Right renal cortex interstitium (tissue), 3 donors: ENCODE measurements at places on chromosomes 13 and 19.

GRCh38 chr13:113351514-113352026 is 12.4 kb downstream of the GRTP1 start:
- no peak for DNase-seq

DNA sequence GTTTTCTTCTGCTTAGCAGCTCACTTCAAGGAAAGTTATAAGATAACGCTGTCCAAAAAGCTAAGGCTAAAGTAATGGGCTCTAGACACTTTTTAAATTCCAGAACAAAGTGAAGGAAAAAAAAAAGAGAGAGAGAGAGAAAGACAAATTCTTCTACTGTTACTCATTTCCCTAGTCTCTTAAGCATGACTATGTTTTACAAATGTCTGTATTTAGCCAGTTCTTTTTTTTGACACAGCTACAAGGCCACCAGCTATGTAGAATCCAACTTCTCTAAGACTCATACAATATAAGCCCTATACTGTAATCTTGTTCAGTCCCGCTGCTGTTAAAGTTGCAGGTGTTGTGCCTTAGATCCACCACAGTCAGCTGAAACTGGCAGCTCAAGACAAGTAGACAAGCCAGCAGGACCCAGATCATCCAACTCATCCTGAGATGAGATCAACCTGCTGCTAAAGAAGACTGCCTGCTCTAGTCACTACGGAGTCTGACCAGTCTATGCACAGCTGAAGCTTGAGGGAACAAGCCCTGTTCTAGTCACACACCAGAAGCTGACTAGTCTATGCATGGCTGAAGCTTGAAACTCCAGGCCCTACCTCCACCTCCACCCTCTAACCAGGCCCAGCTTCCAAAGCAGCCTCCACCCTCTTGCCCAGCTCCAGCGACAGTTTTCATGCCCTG is 10.3 kb upstream of the ZNF83 start:
- DNase-seq: no peak

DNA sequence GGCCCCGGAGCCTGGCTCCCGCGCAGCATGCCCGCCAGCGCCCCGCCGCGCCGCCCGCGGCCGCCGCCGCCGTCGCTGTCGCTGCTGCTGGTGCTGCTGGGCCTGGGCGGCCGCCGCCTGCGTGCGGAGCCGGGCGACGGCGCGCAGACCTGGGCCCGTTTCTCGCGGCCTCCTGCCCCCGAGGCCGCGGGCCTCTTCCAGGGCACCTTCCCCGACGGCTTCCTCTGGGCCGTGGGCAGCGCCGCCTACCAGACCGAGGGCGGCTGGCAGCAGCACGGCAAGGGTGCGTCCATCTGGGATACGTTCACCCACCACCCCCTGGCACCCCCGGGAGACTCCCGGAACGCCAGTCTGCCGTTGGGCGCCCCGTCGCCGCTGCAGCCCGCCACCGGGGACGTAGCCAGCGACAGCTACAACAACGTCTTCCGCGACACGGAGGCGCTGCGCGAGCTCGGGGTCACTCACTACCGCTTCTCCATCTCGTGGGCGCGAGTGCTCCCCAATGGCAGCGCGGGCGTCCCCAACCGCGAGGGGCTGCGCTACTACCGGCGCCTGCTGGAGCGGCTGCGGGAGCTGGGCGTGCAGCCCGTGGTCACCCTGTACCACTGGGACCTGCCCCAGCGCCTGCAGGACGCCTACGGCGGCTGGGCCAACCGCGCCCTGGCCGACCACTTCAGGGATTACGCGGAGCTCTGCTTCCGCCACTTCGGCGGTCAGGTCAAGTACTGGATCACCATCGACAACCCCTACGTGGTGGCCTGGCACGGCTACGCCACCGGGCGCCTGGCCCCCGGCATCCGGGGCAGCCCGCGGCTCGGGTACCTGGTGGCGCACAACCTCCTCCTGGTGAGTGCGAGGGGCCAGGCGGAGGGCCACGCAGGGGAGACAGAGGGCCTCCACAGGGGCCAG is at the start of gene KL:
Gene KL (plus strand): TSS at position 10 of the 909 bp plus-strand sequence. CDS start 18 bp downstream, at position 28.
- DNase-seq: no peak

GRCh38 chr13:112962911-112963625 is 5.9 kb upstream of the MCF2L start:
- DNase-seq: no peak

DNA sequence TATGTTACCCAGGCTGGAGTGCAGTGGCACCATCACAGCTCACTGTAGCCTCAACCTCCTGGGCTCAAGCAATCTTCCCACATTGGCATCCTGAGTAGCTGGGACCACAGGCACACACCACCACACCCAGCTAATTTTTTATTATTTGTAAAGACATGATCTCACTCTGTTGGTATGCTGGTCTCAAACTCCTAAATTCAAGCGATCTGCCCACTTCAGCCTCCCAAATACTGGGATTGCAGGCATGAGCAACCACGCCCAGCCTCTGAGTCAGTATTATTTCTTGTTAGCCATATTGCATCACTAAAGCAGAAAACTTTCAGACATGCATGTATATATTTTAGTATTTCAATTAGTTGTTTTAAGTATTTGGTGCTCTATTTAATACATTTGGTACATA is 376.4 kb downstream of the GPC6 start:
- no peak for DNase-seq

- no peak for DNase-seq
These were observed 97.6 kb downstream of the ZNF536 start for GRCh38 chr19:30469774-30470173.

- no peak for DNase-seq
These were observed 107.2 kb upstream of the CACNA1A start for GRCh38 chr19:13613447-13613846.

GRCh38 chr19:41695745-41696144 is 7.7 kb upstream of the CEACAM7 start:
- no peak for DNase-seq

DNA sequence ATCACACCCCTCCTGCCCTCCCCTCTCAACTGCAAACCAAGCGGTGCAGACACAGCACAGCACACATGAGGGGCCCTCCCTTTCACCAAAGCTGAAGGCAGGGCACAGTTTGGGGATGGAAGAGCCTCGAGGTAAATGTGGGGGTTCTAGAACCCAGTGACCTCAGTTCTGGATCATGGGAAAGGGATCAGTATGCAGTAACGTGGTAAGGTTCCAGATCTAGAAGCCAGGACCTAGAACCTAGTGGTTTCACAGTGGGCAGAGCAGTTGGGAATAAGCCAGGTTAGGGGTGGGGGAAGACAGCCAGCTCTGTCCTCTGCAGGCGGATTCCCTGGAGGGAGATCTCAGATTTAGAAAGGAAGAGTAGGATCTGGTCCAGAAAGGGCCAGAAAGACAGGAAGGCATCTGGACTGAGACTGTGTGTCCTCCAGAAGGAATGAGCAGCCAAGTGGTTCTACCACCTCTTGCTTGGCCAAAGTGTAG is 3.1 kb downstream of the FTL start:
- no peak for DNase-seq

DNA sequence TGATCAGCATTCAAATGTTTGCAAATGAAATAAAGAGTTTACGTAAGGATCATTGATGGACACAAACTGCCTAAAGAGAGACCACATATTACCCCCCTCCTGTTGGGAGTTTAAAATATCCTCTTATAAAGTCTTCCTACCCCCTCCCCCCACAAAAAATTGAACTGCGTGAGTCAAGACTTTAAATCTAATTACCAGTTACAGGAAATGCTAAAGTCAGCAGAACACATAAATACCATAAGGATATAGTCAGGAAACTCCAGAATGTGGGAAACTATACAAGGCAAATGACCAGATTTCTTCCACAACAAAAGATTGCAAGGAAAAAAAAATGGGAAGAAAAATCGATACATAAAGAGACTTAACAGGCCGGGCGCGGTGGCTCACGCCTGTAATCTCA is 44.4 kb upstream of the FARP1 start:
- no peak for DNase-seq

DNA sequence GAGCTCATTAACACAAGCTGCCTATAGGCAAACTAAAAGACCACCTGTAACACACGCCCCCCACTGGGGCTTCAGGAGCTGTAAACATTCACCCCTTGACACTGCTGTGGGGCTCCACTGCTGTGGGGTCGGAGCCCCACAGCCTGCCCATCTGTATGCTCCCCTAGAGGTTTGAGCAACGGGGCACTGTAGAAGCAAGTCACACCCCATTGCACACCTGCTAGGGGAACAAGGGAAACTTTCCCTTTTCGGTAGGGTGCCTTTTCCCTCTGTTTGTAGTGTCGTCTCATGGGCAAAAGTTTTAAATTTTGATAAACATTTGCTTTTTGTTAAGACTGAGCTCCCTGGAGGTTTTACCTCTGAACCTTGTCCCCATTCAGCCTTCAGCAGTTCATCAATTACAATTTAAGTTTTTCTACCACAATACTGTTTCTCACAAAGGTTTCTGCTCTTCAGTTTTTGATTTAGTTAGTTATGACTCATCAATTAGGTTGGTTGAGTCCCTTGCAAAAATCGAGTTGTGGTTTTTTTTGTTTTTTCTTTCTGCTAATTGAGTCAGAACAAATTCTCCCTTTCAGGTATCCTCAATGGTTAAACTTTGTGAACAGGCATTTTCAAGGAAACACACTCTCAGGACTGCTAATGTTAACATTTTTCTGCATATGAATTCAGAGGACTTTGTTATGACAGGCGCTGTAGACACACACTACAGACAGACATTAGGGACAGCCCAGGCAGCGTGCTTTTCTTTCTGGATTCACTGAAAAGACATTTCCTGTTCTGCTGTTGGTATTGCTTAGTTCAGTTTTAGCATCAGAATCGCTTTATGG is 35.1 kb downstream of the ZNF433 start:
- DNase-seq: no peak

GRCh38 chr13:26656919-26657318 is 99.4 kb downstream of the WASF3 start:
- no peak for DNase-seq

GRCh38 chr19:46381756-46382345 is 31.5 kb downstream of the CCDC8 start:
- DNase-seq: no peak

DNA sequence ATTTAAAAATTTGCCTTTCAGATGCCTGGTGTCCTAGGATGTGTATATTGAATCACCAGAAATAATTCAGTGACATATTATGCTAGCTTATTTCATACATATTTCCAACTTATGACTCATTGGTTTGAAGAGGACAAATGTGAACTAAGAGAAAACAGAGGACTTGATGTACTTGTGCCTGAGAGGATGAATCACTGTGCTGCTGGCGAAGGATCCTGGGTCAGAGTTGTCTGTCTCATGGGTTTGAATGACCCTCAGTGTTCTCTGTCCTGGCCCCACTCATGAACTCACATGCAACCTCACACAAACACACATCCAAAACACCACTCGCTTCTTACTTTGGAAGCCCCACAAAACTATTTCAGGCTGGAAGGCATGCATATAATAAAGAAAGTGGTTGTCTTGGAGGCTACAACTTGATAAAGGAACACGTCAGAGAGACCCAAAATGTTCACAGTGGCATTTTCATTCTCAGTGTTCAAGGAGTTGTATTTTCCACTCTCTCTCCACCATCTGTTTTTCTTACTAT is 129.0 kb upstream of the SPRY2 start:
- DNase-seq: no peak

GRCh38 chr13:40261336-40261735 is 405.1 kb downstream of the FOXO1 start:
- DNase-seq: no peak

DNA sequence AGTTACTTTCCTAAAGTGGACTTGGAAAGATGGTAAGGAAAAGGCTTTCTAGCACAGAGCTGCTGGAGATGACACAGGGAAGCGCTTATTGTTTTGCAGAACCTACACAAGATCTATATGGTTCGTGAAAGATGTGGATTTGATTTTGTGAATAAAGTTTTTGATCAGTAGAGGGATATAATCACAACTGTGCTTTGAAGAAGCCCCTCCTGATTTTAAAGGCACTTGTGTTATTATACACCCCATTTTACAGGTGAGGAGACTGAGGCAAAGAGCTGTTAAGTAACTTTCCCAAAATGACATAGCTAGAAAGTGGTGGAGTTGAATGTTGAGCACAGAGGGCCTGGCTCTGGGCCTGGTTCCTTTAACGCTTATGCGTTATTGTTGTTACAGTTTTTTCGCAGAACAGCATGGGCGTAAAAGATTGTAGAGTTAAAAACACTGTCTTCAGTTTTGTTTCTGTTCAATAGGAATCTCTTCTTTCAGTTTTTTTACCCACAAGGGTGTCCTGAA is 1.4 kb downstream of the TDRD3 start:
- no peak for DNase-seq

- DNase-seq: no peak
These were observed 43.1 kb downstream of the ZMYM2 start for GRCh38 chr13:20001366-20002190.

- DNase-seq: no peak
These were observed 47.2 kb upstream of the EPHX3 start for GRCh38 chr19:15279326-15279904.

DNA sequence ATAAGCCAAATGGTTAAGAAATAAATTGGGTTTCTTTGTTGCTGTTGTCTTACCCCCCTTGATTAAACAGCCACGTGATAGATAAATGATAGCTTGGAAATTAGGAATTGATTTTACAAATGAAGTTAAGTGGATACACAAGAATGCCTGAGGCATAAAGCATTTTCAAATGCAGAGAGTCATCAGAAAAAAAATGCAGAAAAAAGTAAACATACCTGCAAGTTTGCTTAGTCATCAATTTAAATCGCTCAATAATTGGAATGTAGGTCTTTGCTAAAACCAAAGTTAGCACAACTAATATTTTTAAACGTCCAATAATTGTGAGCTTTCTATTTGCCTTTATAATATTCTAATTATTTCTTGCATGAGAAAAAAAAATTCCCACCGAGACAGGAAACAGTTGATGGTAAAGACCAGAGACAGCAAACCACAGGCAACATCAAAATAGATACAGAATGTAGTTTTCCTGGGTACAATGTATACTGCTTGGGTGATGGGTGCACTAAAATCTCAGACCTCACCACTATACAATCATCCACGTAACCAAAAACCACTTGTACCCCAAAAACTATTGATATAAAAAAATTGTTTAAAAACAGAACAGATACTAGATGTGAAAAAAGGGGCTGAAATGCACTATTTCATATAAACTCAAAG is 924.0 kb downstream of the PCDH9 start:
- no peak for DNase-seq

- no peak for DNase-seq
These were observed 42.2 kb downstream of the SERP2 start for GRCh38 chr13:44415815-44416214.

DNA sequence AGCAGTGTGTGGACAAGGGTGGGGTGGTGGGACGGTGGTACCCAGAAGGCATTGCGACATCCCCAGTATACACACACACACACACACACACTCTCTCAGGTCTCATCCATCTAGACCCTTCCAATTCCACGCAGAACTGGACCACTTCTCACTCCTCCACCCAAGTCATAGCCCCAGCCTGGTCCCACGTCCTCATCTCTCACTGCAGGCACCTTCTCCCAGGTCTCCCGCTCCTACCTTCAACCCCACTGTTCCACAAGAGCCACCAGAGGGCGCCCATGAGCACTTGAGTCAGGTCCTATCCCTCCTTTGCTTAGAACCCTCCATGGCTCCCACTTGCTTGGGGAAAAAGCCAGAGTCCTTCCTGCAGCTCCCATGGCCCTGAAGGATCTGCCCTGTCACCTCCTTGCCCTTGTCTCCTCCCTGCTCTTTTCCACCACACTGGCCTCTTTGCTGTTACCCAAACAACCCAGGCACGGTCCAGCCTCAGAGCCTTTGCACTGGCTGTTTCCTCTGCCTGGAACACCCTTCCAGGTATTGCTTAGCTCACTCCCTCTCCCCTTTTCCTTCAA is 62.6 kb downstream of the IER2 start:
- DNase-seq: no peak

GRCh38 chr19:34578173-34578572 is 96.6 kb downstream of the WTIP start:
- no peak for DNase-seq

- no peak for DNase-seq
These were observed at the start of gene AP2A1 for GRCh38 chr19:49766930-49767299. Gene AP2A1 (plus strand): TSS chr19:49767001. CDS start chr19:49767134, 133 bp downstream.

- DNase-seq: no peak
These were observed 107.7 kb upstream of the SPATA13 start for GRCh38 chr13:24052547-24053518.
